ENCODE measurements at places on chromosomes 7 and 10.

GRCh38 chr10:24981161-24981710 is 28.8 kb upstream of the PRTFDC1 start:
- DNase-seq: no peak

DNA sequence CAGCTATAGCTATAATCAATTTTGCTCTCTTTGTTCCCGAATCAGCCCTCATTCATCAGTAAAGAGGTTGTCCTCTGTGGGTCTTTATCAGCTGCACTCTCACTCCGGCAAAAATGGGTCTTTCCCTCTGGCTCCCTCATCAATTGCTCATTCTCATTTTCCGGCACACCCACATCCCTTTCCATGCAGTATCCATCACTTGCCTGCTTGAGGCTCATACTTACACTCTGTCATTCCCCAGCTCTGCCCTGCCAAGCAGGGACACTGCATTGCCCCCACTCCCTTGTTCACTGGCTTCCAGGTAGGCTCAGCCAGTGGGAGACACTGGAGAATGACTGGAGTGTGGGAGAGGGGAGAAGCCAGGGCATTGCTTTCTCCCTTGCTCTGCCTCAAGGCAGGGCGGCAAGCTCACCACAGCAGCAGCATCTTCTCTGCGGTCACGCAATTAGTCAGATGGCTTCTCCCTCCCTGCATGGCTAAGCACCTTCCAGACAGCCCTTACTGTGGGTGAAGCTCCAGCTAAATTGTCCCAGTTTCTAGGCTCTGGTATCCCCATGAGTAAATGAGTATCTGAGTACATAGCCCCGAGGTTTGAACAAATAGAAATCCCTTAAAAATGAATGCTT is 470.7 kb upstream of the LRRN3 start:
- DNase-seq: no peak

DNA sequence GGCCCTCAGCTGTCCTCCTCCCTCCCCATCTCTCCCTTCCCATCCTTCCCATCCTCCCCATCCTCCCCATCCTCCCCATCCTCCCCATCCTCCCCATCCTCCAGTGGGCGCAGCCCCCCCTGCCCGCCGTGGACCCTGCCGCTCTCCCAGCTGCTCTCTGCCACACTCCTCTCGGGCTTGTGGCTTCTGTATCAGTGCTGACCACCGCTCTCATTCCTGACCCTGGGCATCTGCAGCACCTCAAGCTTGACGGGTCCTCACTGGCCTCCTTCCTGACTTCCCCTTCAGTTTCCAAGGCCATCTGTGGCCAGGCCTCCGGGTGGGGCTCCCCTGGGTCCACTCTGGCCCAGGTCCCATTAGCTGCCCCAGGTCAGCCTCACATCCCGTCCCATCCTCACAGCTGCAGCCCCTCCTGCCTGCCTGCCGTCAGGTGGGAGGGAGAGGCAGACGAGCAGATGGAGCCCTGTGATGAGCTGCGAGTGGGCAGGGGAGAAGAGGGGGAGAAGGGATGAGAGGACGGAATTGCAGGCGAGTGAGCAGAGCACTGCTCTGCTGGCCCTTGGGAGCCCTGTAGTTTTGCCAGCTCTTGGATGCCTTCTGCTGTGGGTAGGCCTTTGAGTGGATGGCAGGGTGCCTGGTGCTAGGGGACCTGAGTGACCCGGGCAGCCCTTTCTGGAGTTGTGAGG is 35.7 kb downstream of the LHPP start:
- no peak for DNase-seq

DNA sequence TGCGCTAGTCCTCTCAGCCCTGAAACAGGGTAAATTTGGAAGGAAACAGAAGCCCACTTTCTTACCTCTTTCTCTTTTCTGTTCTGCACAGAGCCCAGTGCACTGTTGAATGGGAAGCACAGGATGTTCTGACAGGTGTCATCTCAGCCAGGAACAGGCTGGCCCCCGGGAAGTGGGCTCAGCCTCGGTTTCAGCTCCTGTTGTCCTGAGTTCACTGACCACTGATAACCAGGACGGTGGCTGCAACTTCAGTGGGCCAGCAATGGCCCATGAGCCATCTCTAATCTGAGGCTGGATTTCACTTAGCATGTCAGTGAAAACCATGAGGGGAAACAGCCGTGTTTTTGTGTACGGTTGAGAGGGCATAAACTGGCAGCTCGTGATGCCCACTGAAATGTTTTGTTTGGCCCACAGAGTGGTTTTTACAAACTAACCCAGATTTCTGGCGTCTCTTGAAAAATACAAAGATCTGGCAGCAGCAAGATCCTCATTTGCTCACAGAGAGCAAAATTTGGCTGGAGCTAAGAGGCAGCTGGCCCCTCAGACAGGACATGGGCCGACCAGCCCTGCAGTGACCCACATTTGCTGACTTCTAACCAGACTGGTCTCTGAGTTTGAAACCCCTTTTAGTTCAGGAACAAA is 455.9 kb downstream of the PAXIP1 start:
- DNase-seq: no peak

GRCh38 chr10:117455346-117455745 is 80.1 kb upstream of the PDZD8 start:
- DNase-seq: no peak

DNA sequence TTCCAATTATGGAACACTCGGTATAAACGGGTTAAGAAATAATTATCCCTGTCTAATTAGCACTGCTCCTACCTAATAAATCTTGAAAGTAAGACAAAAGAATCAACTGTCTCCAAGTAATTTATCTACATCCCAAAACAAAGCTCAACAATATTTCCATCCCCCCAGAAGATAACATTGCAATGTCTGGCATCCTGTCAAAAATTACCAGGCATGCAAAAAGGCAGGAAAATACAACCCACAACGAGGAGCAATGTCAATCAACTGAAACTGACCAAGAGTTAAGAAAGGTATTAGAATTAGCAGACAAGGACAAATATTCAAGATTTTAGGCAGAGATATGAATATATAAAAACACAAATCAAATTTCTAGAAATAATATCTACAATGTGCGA is 84.5 kb upstream of the SVIL start:
- DNase-seq: no peak

- DNase-seq: no peak
Measured at GRCh38 chr10:68989317-68989990, 851 bp downstream of the KIFBP start.

DNA sequence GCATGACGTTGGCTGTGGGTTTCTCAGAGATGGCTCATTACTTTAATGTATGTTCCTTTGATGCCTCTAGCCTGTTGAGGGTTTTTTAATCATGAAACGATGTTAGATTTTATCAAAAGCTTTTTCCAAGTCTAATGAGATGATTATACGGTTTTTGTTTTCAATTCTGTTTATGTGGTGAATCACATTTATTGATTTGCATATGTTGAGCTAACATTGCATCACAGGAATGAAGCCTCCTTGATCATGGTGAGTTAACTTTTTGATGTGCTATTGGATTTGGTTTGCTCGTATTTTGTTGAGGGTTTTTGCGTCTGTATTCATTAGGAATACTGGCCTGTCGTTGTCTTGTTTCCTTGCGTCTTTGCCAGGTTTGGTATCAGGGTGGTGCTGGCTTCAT is 52.3 kb upstream of the PTPN12 start:
- no peak for DNase-seq

DNA sequence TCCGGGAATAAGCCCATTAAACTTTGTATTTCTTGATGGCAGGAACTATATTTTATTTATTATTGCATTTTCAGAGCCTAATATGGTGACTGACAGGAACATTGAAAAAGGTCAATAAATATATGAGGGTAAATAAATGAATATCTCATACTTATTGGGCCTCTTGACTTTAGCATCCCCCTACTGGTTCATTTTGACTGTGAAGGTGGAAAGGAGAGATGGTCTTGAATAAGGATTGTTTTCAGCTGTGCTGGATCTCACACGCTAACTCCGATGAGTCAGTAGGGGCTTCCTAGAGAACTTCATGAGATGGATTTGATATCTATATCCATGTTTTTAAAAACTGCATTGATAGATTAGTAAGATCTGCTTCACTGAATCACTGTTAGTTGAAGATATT is 1026.0 kb downstream of the REEP3 start:
- DNase-seq: no peak

- DNase-seq: no peak
Measured at GRCh38 chr7:158856883-158857668, 718 bp downstream of the DYNC2I1 start.

DNA sequence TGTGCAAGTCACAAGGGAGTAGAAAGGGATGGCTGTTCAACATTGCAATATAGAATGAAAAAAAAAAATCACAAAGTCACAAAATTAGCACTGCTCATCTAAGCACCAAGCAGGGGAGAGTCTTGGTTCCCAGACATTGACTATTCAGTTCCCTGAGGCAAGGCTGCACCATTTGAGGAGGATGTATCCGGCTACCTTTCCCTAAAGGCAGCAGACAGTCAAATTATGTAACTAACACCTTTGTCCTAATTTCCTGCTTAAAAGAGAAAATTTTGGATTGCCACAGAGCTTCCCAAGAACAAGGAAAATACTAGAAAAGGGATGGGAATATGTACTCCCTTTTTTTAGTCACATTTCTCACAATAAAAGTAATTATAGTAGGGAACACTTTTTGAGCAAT is 148.1 kb downstream of the PCLO start:
- DNase-seq: no peak

- DNase-seq: no peak
Measured at GRCh38 chr7:114959931-114960330, 38.0 kb downstream of the MDFIC start.

- DNase-seq: no peak
Measured at GRCh38 chr7:101690061-101690460, 61.0 kb upstream of the MYL10 start.

- no peak for DNase-seq
Measured at GRCh38 chr10:129962031-129962871, 1.8 kb downstream of the EBF3 start.

- DNase-seq: no peak
Measured at GRCh38 chr7:76261931-76262330, 40.5 kb upstream of the HSPB1 start.

DNA sequence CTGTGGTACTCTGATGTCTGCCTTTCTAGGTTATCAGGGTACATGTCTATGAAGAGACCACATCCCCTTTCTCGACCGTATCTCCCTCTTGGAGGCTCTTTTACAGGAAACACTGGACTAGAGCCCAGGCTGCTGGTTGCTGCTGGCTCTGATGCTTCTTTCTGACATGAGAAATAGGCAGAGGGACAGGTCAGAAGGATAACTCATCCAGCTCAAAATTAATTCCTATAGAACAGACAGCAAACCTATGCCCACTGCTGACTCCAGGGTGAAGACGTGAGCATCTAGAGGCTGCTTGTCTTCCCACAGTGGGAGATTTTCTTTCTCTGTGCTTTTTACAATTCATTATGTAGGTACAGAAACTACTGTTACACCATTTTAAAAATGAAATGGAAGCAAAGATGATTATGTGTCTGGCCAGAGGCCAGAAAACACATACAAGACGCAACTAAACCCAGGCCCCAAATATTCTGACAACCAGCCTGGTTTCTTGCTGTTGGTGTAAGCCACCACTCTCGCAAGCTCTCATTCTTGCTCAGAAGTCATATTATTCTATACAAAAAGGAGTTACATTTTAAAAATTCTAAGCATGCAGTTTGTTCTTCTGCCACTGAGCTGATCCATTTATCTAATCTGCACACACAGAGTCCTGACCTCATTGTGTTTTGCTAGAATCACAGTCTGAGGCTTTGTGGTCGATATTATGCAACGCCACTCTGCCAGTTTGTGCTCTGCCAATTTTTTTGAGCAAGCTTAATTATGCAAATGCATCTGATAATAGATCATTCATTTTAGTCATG is 424.3 kb downstream of the KIF20B start:
- no peak for DNase-seq

GRCh38 chr7:63899691-63900393 is 98.8 kb upstream of the ZNF722 start:
- no peak for DNase-seq

DNA sequence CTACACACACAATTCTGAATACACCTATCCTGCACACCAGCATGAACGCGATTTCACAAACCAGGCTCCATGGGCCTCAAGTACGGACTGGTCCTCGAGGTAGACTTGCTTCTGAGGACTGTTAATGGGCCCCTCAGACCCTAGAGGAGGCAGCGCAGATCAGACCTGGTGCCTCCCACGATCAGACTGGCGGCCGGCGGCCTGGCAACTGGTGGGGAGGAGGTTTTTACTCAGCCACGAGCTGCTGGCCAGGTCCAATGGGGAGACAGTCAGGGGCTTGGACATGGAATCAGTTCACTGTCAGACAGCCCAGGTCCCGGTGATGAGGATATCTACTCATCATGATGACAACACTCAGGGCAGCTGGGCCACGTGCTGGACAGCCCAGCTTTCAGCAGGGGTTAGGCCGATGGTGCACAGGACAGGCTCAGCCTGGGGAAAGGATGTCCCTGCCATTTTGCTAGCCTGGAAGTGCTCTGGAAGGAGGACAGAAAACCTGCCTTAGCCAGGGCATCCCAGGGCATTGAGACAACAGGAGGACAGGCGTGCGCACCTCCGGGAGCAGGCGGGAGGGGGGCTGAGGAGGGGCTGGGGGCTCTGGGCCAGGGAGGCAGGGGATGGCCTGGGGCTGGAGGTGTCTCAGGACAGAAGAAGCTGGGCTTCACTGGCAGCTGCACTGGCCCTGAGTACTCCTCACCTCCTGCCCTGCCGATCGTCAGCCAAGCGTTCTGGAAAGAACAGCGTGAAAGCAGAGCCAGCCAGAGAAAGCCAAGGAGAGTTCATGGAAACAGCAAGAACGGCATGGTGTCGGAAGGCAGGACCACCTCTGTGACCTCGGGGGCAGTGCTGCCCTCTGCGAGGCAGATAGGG is 48.0 kb upstream of the RASGEF1A start:
- DNase-seq: no peak

DNA sequence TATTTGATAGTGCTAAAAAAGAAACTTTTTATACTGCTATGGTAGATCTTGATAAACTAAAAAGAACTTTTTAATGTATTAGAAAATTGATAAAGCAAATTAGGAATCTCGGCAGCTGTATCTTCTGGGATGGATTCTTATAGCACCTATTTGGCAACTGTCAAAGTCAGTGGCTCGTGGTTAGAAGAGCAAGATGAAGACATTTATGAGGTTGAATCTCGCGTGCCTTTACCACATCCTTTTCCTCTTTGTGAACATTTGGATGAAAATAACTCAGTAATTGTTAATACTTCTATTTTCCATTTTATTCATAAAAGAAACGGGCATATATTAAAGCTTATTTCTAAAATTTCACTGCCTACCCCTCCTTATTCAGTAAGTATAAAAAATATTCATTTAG is 76.2 kb downstream of the CYP51A1 start:
- DNase-seq: no peak

DNA sequence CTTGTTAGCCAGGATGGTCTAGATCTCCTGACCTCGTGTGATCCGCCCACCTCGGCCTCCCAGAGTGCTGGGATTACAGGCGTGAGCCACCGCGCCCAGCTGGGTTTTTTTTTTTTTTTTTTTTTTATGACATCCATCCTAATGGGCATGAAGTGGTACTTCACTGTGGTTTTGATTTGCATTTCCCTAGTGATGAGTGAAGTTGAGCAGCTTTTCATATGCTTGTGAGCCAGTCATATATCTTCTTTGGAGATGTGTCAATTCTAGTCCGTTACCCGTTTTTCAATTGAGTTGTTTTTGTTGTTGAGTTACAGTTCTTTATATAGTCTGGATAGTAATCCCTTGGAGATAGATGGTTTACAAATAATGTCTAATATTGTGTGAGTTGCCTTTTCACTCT is 127.7 kb downstream of the SMURF1 start:
- no peak for DNase-seq

Measured in AG04449 (cell line).